ENCODE measurements at places on chromosomes 7 and 10.

GRCh38 chr7:70660154-70660818 lies 471.7 kb upstream of the GALNT17 start:
- DNase-seq: no peak

DNA sequence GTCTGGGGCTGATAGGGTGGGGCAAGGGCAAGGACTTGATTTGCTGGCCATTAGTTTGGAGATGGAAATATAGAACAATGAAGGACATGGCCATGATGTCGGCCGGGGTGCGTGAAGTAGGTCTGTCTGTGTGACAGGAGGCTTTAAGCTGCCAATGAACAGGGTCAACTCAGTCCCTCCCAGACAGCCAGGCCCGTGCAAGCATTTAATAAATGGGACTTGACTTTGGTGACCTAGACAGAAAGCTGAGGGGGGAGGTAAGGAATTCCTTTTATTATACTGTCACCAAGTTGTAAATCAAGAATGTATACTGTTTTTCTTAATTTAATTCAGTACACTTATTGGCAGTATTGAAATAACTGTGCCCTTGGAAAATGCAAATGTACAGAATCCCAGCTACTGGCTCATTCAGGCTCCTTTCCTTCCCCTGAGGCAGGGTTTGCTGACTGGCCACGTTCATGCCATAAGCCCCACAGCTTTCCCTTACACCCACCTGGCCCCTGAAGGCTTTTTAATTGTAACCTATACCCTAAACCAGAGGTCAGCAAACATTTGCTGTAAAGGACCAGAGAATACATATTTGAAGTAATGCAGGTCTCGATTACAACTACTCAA lies 87.2 kb downstream of the WIPF3 start:
- DNase-seq: no peak

GRCh38 chr7:98317366-98318040 lies 36.0 kb downstream of the BRI3 start:
- no peak for DNase-seq

DNA sequence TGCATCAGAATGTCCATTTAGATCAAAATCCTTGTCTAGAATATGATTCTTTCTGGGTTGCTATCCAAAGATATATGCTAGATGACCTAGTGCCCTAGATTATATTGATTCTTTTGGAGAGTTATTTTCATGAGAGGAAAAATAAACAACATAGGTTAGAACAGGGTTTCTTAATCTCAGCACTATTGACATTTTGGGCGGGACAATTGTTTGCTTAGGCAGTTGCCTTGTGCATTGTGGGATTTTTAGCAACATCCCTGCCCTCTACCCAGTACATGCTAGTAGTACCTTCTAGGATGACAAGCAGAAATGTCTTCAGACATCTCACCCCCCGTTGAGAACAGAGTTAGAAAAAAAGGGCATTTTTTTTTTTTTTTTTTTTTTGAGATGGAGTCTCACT lies 25.1 kb upstream of the LAMB1 start:
- no peak for DNase-seq

- no peak for DNase-seq
These were observed 75.9 kb downstream of the PPP1R3C start for GRCh38 chr10:91556691-91557566.

DNA sequence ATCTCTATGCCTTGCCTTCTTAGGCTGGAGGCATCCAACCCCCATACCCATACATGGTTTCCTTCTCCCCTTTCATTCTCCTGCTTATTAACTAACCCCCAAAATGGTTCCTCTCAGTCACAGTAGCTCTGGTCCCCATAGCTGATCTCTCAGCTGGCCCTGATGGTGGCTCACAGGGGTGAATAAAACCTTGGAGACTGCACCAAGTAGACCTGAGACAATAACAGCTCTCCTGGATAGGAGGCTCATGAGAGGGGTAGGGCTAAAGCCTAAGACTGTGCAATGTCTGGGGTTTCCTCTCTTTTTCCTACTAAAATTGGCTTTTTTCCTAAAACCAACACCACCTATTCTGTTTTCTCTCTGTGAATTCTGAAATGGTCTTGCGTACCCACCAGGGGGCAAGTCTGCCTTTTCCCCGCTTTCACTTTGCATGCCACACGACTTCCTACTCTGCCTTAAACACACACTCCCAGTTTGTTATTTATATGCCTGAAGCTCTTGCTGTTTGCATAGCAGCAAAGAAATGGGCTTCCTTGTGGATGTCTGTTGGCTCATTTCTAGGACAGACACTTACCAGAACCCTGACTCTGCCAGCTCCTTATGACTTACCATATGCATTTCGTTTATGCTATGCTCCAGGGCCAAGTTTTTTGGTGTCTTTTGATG lies 18.4 kb upstream of the PON1 start:
- DNase-seq: no peak

GRCh38 chr7:48168159-48168558 lies 3.1 kb upstream of the ABCA13 start:
- DNase-seq: no peak

- DNase-seq: peak; percentile 61
These were observed 232.4 kb downstream of the AHR start for GRCh38 chr7:17530741-17531421.

- DNase-seq: peak; percentile 51
These were observed 209.2 kb downstream of the SNX10 start for GRCh38 chr7:26500749-26501352.

DNA sequence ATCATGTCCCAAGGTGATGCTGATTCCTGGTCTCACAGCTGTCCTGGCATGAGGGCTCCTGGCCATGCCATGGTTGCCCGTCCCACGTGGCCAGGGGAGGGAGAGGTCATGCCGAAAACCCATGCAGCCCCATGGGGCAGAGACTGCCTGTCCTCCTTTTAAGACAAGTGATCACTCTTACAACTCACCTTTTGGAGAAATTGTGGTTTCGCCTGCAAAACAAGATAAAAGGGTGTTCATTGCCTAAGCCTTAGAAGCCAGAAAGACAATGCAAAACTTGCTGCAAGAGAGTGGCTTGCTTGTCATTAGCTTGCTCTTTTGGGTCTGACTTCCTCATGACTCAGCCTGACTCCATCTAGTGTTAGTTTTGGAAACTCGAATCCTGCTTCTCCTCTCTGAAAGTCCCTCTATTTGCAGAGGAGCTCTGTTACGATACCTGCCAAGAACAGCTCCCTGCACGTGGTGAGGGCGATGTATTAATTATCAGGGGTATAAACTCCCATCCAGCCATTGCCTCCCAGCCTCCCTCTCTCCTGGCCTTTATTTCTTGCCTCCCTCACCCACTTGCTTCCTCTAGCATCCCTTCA lies 26.7 kb downstream of the TMEM273 start:
- no peak for DNase-seq

DNA sequence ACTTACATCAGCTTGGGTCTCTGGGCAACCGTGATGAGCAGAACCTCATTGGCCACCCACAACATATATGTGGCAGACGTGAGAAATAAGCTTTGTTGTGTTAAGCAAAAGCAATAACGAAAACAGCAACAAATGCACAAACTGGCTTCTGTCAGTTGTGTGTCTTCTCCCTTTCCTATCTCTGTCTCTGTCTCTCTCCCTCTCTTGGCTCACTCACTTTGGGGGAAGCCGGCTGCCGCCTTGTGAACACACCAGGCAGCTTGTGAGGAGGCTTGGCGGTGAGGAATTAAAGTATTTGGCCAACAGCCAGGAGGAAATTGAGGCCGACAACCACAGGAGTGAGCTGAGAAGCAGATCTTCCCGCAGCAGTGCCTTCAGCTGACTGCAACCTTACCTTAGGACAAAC lies 21.9 kb upstream of the CDCA7L start:
- no peak for DNase-seq
